Aorta (tissue), 5 donors: ENCODE measurements at places on chromosomes 16 and 17.

DNA sequence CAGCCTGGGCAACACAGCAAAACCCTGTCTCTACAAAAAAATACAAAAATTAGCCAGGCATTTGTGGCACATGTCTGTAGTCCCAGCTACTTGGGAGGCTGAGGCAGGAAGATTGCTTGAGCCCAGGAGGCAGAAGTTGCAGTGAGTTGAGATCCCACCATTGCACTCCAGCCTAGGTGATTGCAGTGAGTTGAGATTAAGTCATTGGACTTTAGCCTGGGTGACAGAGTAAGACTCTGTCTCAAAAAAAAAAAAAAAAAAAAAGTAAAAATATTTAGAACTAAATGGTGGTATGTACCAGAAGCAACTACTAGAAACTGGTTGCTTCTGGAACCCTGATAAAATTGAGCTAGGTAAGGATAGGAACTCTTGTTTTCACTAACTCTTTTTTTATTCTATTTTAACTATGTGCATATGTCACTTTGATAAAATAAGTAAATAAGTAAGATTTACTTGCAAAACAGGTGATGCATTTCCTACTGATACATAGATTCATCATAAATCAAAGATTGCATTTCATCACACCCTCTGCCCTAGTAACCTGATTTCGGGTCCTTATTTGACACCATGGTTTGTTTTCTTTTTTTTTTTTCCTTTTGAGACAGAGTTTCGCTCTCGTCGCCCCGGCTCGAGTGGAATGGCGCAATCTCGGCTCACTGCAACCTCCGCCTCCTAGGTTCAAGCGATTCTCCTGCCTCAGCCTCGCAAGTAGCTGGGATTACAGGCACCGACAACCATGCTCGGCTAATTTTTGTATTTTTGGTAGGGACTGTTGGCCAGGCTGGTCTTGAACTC, 66.0 kb downstream of the USP32 start:
- H3K27ac ChIP-seq: no peak overlapping the region
- H3K27me3 ChIP-seq: no peaks in the 10 kb centered on the region
- DNase-seq: no peak
- H3K36me3 ChIP-seq: no peaks in the 10 kb centered on the region
- no peaks in the 10 kb centered on the region for H3K4me1 ChIP-seq

GRCh38 chr17:4645642-4646041, 4.2 kb upstream of the ALOX15 start:
- DNase-seq: no peak
- H3K36me3 ChIP-seq: no peaks in the 10 kb centered on the region
- no peak overlapping the region for H3K27ac ChIP-seq
- H3K4me3 ChIP-seq: no peak overlapping the region
- H3K4me1 ChIP-seq: no peaks in the 10 kb centered on the region
- H3K27me3 ChIP-seq: no peaks in the 10 kb centered on the region

DNA sequence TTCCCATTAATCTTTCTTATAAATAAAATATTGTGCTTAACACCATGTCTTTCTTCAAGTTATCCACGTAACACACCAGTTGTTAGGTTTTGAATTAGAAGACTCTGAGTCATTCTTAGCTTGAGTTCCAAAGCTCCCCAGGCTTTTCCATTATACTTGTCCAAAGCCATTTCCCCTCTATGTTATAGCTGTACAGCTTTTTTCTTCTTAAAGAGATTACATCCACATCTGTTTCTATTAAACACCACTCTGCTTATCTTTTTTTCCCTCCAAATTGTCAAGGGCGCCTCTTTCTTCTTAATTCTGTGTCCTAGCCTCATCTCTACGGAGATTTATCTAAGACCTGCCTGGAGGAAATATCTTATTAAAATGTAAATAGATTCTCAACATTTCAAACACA, 139.4 kb upstream of the CPHXL start:
- DNase-seq: no peak
- no peak overlapping the region for H3K4me3 ChIP-seq

DNA sequence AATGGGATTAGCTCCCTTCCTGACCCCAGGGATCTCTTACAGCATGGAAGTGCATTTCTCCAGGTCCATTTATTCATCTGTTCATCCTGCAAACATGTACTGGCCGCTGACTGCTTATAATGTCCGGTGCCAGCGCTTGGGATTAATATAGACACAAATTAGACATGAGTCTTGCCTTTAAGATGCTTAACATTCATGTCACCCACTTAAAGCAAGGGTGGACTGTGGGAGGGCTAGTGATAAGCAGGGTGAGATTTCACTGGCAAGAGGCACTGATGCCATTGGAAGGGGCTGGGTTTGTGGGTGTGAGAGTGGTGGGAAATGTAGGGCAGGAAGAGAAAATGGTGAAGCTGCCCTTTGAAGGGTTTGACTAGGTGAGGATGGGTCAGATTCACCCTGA, 92.2 kb upstream of the MPHOSPH6 start:
- no peaks in the 10 kb centered on the region for H3K36me3 ChIP-seq
- DNase-seq: no peak
- no peaks in the 10 kb centered on the region for H3K27me3 ChIP-seq
- H3K4me3 ChIP-seq: no peak overlapping the region

DNA sequence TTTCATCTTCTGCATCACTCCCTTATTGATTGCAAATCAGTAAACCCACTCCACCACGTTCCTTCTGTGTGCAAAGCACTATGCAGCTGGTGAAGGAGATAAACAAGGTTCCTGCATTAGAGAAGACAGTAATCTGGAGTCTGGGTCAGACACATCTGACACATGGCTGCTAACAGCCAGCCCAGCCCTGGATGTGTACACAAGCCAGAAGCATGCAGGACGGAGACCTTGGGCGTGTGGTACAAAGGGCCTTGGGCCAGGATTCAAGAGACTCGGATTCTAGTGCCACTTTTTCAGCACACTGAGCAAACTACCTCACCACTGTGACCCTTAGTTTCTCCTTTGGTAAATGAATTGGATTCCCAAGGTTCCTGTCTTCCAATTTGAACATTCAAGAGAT, 86.6 kb upstream of the DNAH9 start:
- no peaks in the 10 kb centered on the region for H3K36me3 ChIP-seq
- DNase-seq: no peak
- H3K27me3 ChIP-seq: no peaks in the 10 kb centered on the region

DNA sequence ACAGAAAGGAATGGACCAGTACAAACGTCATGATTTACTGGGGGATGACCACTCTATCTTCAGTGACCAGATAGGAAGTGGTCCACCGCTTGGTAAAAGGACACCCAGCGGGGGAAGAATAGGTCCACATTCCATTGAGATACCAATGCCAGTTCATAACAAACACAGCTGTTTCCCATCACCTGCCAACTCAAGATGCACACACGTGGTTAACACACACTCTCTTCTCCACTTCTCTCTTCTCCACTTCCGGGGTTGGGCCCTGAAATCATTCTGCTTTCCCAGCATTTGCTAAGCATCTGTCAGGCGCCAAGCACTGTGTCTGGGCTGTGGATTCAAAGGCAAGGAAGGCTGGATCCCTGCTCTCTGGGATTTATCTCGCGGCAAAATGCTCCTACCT, 175.5 kb downstream of the SLC39A11 start:
- no peaks in the 10 kb centered on the region for H3K36me3 ChIP-seq
- no peaks in the 10 kb centered on the region for H3K27me3 ChIP-seq
- no peak overlapping the region for H3K27ac ChIP-seq
- DNase-seq: no peak
- H3K4me1 ChIP-seq: no peaks in the 10 kb centered on the region

- no peaks in the 10 kb centered on the region for H3K4me1 ChIP-seq
Measured at GRCh38 chr17:79984877-79985276, 50.8 kb downstream of the TBC1D16 start.

- no peaks in the 10 kb centered on the region for H3K4me1 ChIP-seq
- H3K36me3 ChIP-seq: no peaks in the 10 kb centered on the region
- no peak overlapping the region for H3K27ac ChIP-seq
- no peak for DNase-seq
- H3K27me3 ChIP-seq: no peaks in the 10 kb centered on the region
Measured at GRCh38 chr16:83887080-83887479, 11.8 kb upstream of the MLYCD start.

DNA sequence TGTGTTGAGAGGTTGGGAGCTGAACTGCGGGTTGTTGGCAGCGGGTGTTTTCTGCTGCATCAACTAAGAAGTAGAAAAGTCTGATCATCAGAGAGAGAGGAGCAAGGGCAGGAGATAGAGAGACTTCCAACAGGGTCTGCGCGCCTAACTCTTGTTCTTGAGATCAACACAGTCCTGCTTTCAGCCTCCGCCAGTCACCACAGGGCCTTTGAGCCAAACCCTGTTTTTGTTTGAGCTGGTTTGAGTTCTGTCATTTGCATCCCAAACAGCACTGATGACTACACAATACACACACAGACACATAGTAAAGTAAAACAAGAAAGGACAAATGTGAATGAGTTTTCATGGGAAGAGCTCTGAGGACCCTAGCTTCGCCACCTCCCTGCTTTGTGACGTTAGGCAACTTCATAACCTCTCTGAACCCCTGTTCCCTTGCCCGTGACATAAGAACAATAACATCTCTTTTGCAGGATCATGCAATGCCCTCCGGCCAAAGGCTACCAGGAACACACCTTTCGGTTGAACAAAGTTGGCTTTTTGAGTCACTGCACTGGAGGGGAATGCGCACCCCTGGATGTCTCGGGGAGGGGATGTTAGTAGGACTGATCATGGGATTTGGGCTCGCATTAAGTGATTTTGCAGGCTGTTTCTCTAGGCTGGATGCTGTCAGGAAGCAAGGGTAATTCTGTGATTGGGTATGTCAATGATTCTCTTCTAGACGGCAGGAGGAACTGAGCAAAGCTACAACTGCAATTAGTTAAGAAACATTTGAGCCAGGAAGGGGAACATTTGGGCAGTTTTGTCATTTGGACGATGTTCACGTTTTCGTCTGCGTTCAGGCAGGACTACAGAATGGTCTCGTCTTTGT, 92.3 kb downstream of the C16orf78 start:
- H3K27ac ChIP-seq: no peak overlapping the region
- H3K27me3 ChIP-seq: no peaks in the 10 kb centered on the region
- H3K36me3 ChIP-seq: no peaks in the 10 kb centered on the region
- no peak overlapping the region for H3K4me3 ChIP-seq
- DNase-seq: no peak

GRCh38 chr16:57276596-57276995, 7.9 kb downstream of the PLLP start:
- H3K4me1 ChIP-seq: no peaks in the 10 kb centered on the region
- H3K27ac ChIP-seq: no peak overlapping the region
- peak; percentile 9 for DNase-seq
- no peaks in the 10 kb centered on the region for H3K27me3 ChIP-seq

GRCh38 chr16:57305159-57305811, 20.8 kb upstream of the PLLP start:
- H3K4me1 ChIP-seq: no peaks in the 10 kb centered on the region
- H3K27ac ChIP-seq: peak overlapping the region; percentile 84
- H3K27me3 ChIP-seq: no peaks in the 10 kb centered on the region
- DNase-seq: peak; percentile 91
- no peaks in the 10 kb centered on the region for H3K36me3 ChIP-seq
- no peak overlapping the region for H3K4me3 ChIP-seq

DNA sequence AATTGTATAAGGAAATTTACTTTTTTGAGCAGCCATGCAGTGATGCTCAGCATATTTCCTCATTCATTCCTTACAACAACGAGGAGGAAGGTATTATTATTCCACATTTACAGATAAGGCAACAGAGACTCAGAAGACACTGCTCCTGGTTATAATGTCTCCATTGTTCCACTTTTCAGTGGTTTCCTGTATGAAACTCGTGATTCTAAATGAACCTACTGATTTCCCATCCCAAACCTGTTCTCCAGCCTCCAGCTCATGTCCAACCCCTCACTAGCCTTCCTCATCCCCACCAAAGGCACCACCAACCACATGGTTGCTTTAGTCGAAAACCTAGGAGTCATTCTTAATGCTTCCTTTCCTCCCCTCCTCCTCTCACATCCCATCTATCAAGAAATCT, 12.5 kb upstream of the ERCC4 start:
- no peak overlapping the region for H3K27ac ChIP-seq
- H3K36me3 ChIP-seq: no peaks in the 10 kb centered on the region
- H3K27me3 ChIP-seq: no peaks in the 10 kb centered on the region
- H3K4me1 ChIP-seq: peaks cover 1% of the 10 kb centered on the region
- H3K4me3 ChIP-seq: no peak overlapping the region

- no peaks in the 10 kb centered on the region for H3K27me3 ChIP-seq
- DNase-seq: no peak
- no peaks in the 10 kb centered on the region for H3K4me1 ChIP-seq
- H3K4me3 ChIP-seq: no peak overlapping the region
Measured at GRCh38 chr17:74773871-74774286, 2.3 kb downstream of the NAT9 start.

- no peaks in the 10 kb centered on the region for H3K36me3 ChIP-seq
- H3K27me3 ChIP-seq: peaks cover 1% of the 10 kb centered on the region
- H3K4me3 ChIP-seq: no peak overlapping the region
- H3K4me1 ChIP-seq: no peaks in the 10 kb centered on the region
- no peak for DNase-seq
Measured at GRCh38 chr17:55843785-55844184, 92.9 kb downstream of the PCTP start.

DNA sequence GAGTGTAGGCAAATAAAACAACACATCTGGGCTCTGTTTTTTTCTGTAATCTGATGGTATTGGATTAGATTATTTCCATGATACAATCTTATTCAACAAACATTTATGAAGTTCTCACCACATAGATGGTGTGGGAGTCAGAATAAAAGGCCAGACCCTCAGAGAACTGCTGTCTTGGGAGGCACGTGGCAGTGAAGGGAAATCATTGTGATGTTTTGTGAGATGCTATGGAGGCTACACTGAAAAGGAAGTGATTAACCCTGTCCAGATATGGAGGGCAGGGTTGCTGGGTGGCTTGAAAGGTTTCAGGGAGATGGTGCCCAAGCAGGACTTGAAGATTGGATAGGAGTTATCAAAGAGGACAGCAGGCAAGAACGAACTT, 35.6 kb downstream of the DHRS7B start:
- H3K36me3 ChIP-seq: no peaks in the 10 kb centered on the region
- no peak for DNase-seq
- no peak overlapping the region for H3K4me3 ChIP-seq
- H3K27me3 ChIP-seq: no peaks in the 10 kb centered on the region

- H3K27ac ChIP-seq: peak overlapping the region; percentile 31
- no peak for DNase-seq
- no peaks in the 10 kb centered on the region for H3K27me3 ChIP-seq
- H3K4me3 ChIP-seq: peak overlapping the region; percentile 43
Measured at GRCh38 chr16:48366165-48367093, 18.8 kb downstream of the SIAH1 start.

- no peak overlapping the region for H3K4me3 ChIP-seq
- no peak overlapping the region for H3K27ac ChIP-seq
- no peaks in the 10 kb centered on the region for H3K27me3 ChIP-seq
- H3K36me3 ChIP-seq: peaks cover 7% of the 10 kb centered on the region
Measured at GRCh38 chr17:4553669-4554068, 1.5 kb downstream of the MYBBP1A start.

GRCh38 chr16:50616386-50616785, 64.7 kb downstream of the SNX20 start:
- H3K36me3 ChIP-seq: no peaks in the 10 kb centered on the region
- no peak for DNase-seq
